Caki2 (cell line): ENCODE measurements at places on chromosomes 16 and 17.

DNA sequence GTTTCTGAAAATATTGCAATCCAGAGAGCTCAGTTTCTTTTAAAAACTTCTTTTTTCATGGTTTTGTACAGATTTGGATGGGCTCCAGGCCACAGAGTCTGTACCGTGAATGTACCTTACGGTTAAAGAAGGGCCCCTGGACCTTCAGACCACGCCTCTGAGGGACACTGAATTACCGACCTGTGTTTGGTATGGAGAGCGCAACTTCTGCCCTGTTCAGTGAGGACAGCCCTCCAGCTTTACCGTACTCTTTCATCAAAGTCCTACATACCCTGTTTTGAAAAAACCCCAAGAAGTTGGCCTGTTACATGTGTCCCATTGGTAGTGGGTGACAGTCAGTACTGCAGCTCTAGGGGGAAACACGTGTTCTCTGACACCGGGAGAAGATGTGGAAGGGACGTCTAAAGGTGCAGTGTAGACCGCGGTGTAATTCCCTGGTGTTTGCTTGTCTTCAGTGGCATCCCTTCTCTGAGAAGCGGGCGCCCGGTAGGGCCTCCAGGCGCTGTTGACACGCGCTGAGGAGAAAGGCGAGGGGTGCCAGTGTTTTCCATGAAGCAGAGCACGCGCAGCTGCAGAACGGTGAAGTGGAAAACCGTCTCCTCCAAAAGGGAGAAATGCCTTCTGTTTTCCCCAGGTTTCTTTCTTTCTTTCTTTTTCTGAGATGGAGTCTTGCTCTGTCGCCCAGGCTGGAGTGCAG is 6.2 kb downstream of the PGS1 start:
- no peak for DNase-seq

- no peak for DNase-seq
Observed at GRCh38 chr17:15247891-15248529, 17.1 kb downstream of the PMP22 start.

GRCh38 chr17:40369923-40370322 is 5.4 kb upstream of the GJD3 start:
- no peak for DNase-seq

DNA sequence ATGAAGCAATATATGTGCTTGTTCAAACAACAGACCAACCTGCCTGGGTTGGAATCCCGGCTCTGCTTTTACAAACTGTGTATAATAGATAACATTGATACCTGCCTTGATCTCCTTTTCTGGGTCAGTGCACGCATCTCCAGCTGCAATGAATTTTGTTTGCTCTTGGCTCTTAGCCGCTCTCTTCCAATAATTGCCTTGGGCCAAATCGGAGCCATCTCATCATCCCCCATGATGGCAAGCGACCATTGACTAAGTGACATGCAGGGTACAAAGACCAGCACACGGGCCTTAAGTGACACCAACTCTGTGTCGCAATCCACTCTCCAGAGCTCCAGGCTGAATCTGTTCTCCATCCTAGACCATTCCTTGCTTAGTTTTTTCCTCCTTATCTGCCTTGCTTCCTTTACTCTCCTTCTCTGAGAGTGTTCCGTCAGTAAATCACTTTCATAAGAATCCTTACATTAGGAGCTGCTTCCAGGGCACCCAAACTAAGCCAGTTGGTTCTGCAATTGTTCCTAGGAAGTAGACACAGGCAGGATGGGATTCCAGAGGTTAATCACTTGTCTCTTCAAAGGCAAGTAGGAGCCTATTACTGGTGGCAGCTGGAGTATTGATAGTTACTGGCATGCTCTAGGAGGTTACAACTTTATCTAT is 134.2 kb downstream of the ABCA8 start:
- no peak for DNase-seq

GRCh38 chr16:13099822-13100221 is 198.4 kb downstream of the SHISA9 start:
- DNase-seq, result no peak

DNA sequence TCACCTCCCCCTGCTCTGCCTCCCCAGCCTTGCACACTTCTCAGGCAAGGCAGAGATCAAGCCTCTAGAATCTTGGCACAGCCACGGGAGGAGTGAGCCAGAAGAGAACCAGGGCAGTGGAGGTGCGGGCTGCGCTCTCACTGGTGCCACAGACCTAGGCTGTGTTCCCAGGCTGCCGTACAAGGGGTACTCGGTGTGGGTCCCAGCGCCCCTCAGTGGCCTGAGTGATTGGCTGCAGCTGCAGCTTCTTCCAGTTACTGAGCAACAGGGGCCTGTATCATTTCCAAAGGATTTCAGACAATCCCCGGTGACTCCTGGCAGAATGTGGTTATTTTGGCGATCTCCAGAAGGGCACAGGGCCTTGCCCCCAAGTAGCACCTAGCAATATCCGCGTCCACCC is 1852.1 kb downstream of the TP53TG3F start:
- no peak for DNase-seq

- no peak for DNase-seq
Observed at GRCh38 chr17:80428796-80429195, 13.8 kb downstream of the ENDOV start.

DNA sequence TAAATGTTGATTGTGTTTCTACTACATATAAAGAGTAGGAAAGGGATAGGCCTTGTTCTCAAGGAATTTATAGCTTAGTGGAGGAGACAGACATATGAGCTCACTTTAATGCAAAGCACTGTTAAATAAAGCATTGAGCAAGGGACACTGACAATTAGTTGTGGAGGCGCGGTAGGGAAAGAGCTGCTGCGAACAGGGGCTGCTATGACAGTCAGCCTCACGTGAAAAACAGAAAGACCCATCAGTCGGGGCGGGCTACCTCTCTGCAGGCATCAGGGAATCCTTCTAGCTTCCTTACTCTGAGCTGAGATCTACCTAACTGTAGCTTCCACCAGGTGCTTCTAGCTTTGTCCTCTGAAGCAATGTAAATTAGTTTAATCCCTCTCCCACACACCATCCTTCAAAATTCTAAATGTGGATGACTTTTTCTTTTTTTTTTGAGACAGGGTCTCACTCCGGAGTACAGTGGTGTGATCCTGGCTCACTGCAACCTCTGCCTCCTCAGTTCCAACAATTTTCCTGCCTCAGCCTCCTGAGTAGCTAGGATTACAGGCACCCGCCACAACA is 129.9 kb upstream of the ZFHX3 start:
- no peak for DNase-seq

- no peak for DNase-seq
Observed at GRCh38 chr16:68400083-68400923, 48.0 kb downstream of the SMPD3 start.

DNA sequence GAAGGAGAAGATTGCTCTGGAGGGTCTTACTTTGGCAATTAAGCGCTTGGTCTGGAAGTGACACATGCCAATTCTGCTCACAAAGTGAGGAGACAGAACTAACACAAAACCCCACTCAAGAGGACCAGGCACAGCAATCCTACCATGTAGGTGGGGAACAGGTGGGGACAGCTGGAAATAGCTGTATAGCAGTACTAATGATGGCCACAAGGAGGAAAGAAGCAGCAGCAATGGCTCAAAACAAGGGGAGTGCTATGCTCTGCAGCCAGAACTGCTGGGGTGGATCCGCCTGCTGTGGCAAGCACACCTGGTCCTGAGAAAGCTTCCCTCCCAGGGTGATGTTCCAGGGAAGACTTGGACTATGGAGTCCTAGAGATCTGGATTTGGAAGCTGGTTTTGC is 17.0 kb upstream of the TMEM132E start:
- no peak for DNase-seq

DNA sequence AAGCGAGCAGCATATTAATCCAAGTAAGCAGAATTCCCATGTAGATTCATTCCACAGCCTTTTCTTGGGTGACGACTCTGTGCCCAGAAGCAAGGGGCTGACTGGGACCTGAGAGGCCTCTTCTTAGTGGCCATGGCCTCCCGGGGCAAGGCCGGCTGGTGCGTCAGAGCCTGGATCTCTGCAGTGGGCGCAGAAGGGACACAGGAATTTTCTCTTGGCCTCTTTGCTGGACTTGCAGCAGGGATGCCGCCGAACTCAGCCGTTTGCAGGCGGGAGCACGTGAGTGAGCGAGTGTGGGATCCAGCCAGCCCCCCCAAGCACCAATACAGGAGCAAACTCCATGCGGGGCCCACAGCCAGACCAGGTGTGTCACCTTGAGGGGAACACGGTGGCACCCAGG is 151.8 kb downstream of the RPTOR start:
- no peak for DNase-seq

DNA sequence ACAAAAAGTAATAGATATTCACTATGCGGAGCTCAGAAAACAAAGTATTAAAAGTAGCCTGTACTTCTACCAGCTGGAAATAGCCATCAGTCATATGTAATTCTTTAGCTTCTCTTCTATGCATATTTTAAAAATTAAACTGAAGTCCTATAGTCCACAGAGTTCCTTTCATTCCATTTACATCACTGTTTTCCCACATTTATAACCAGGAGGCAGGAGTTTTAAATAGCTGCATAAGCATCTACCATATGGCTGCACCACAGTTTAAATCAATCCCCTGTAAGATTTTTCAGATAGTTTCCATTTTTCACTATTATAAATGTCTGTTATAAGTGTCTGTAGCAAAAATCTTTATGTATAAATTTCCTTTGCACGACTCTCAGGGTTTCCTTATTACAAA is 45.1 kb downstream of the ZFHX3 start:
- DNase-seq, result no peak

- peak; percentile 29 for DNase-seq
Observed at GRCh38 chr16:88810166-88810911, 1.4 kb downstream of the APRT start.

- DNase-seq, result peak; percentile 80
Observed at GRCh38 chr17:56786989-56787482, 46.7 kb downstream of the C17orf67 start.

DNA sequence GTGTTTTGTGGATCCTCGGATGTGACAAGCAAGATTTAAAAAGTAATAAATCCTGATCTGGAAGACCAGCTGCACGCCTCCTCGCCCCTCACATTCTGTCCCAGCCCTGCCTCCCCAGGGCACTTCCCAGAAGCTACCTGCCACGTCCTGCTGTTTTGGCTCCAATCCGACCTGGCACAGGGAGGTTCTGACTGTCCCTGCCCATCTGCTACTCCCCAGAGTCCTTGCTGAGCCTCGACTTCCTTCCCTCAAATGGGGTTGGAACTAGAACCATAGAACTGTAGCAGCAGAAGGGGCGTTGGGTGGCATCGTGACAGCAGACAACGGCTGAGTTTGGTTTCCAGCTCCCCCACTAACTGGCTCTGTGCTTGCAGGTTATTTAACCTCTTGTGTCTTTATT is 71.7 kb downstream of the RPH3AL start:
- no peak for DNase-seq

DNA sequence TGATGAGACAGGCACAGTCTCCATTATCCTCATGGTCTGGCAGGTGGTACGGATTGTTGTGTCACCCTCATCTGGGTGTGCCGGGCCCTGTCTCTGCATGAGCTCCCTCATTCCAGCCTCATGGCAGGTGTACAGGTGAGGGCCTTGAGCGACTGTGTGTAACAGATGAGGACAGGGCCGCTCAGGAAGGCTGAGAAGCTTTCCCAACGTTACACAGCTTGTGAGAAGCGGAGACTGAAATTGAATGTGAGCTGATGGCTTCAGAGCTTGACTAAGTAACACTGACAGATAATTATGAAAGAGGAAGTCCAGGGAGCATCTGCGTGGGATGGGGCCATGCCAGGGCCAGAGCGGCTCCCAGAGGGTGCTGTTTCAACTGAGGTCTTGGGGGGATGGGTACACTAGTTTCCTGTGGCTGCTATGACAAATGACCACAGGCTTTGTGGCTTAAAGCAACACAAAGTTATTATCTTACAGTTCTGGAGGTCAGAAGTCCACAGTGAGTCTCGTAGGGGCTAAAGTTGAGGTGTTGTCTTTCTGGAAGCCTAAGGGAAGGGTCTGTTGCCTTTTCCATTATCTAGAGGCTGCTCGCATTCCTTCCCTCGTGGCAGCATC is 36.7 kb downstream of the CMIP start:
- DNase-seq, result peak; percentile 72

DNA sequence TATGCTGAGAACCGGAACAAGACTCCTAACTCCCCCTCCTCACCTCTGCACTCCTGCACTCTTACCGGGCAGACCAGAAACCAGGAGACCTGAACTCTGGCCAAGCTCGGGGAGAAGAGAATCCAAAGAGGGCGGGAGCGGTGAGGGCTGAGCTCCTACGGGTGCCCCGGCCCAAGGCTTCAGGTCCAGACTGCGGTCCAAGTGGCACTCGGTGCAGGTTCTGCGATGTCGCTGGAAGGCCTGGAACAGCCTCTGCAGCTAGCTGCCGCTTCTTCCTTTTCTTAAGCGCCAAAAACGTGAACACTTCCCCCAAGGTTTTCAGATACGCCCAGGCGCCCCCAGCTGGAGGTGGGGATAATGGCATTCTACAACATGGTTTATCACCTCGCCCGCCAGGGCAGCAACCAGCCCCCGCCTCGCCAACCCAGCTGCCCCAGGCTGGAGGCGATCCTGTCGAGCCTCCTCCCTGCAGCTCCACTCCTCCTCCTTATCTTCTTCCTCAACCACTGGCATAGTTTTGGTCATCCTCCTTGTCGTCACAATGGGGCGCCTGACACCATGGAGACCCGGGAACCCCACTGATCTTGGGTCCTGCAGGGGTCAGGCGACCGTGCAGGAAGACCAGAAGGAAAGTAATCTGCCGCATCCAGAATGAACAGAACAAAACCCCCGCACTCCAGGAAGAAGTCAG is 1735.9 kb downstream of the TP53TG3F start:
- no peak for DNase-seq

DNA sequence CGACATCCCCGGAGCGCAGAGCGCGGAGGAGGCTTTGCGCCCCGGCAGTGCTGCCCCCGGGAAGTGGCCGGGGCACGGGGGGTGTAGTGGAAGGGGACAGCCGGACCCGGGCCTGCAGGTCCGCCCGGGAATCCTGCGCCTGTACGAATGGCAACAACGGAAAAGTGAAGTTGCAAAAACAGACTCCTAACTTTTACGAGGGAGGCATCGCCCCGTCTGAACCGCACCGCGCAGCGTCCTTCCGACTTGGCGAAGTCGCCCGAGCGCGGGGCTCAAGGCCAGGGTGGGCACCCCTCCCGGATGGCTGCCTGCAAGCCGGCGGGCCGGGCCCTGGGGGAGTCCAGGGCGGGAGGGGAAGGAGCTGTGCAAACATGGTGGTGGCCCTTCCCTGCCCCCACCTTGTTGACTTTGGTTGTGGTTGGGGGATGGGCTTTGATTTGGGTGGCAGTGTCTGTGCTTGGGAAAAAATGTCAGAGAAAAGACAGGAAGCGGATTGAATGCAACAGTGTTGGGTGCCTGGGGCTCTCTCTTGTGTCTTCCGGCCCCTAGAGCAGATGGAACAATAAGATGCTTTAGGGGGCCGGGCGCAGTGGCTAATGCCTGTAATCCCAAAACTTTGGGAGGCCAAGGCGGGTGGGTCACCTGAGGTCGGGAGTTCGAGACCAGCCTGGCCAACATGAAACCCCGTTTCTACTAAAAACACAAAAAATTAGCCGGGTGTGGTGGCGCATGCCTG is 675 bp downstream of the RNF213 start:
- DNase-seq, result peak; percentile 73

- DNase-seq, result no peak
Observed at GRCh38 chr17:57516290-57517230, 228.5 kb downstream of the CCDC182 start.

GRCh38 chr17:42399121-42399520 is 10.9 kb upstream of the STAT3 start:
- DNase-seq, result no peak

- DNase-seq, result no peak
Observed at GRCh38 chr17:70872103-70872502, 702.8 kb downstream of the KCNJ2 start.

GRCh38 chr16:53100889-53101288 is 46.1 kb downstream of the CHD9 start:
- DNase-seq, result no peak

GRCh38 chr17:39118674-39119419 is 32.6 kb downstream of the PLXDC1 start:
- DNase-seq, result no peak
